ENCODE measurements at places on chromosomes 2 and 18. TPM values are rescaled to one million over a fixed set of nuclear protein-coding genes. Genes with fewer than 3 reads are reported as not detected.

The KCNG2 gene
- not detected for total RNA-seq

The KIAA2012 gene
- not detected for total RNA-seq

The LYPD1 gene
- total RNA-seq = 0.74 TPM

The FER1L5 gene
- total RNA-seq = 0.98 TPM

The FBXO41 gene
- total RNA-seq = 0.18 TPM

The LINC00305 gene
- not detected for total RNA-seq

The RUFY4 gene
- total RNA-seq = not detected

The KLHL30 gene
- 0.33 TPM for total RNA-seq

The C2orf66 gene
- not detected for total RNA-seq

The GAL3ST2 gene
- total RNA-seq = 0.25 TPM

The UGT1A4 gene
- not detected for total RNA-seq

- DNase-seq = peak; percentile 92
These were observed 4.5 kb upstream of the OSR1 start for GRCh38 chr2:19362755-19363473.

DNA sequence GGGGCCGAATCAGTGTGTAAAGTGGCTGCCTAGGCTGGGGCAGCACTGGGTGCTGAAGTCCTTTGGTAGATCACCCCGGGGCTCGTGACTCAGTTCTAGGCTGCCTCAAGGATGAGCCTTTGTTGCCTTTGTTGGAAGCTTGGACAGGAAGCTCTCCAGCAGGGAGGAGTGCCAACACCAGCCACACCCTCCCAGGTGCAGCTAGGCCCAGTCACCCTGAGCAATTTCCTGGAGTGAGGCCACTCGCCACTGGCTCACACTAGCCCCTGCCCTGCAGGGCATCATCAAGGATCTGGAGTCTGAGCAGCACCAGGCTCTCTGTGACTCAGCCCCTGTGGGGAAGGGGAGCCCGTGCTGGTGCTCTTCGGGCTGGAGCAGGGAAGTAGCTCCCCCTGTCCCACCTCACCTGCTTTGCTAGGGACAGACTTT, 6.7 kb upstream of the SDC1 start:
- peak; percentile 47 for DNase-seq

- DNase-seq = peak; percentile 47
These were observed 15.9 kb upstream of the CRIM1 start for GRCh38 chr2:36339607-36340218.

DNA sequence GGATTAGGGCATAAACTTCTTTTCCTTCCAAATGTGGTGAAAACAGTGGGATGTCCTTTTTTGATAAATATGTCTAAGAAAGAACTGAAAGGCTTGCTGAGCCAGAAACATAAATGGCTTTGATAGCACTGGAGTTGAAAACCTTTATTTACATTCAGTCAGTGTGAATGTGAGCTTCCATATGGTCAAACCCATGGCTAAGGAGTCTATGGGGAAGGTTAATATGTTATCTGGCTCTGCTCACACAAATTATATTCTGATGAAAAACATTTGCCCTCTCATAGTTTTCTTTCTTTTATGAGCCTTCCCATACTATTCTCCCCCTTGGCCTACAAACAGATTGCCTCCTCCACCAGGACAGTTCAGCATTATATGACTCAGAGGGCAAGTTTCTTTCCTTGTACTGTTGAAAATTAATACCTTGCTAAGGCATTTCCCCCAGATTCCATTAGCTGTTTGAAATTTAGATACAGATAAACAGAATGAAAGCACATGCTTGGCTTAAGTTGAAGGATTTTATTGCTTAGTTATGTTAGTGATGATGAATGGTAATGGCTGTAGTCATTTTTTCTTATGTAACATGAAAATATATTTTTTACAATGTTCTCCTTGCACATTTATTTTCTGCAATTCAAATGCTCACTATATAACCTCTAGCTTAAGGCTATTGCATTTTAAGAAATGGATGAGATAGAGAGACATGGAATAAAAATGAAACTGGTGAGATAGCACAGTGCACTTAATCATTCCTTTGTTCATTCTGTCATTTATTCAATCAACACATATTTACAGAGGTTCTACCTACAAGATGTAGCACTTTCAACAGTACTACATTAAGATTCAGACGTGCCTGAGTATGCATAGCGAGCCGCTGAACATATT, 544.1 kb downstream of the LRRTM4 start:
- no peak for DNase-seq

DNA sequence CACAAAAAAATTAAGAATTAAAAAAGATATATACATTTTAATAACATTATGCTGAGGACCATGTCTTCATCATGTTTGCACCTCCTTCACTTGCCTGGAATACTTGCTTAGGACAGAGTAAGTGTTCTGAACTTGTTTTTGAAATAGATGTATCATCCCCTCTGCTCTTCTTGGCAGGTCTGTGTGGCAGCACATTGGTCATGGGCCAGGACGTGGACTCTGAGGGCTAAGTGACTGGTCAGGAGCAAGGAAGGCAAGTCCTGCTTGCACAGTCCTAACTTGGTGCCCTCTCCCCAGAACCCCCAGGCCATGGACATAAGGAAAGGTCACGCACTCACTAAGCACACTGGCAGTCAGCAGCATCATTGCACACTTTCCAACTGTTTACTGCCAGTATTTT, 95.8 kb downstream of the PTPRM start:
- no peak for DNase-seq

GRCh38 chr18:45458033-45458432, 157.2 kb upstream of the SLC14A2 start:
- no peak for DNase-seq

GRCh38 chr18:79387615-79388014, 8.1 kb upstream of the NFATC1 start:
- no peak for DNase-seq

- no peak for DNase-seq
These were observed 37.8 kb upstream of the DNMT3A start for GRCh38 chr2:25379535-25379934.

DNA sequence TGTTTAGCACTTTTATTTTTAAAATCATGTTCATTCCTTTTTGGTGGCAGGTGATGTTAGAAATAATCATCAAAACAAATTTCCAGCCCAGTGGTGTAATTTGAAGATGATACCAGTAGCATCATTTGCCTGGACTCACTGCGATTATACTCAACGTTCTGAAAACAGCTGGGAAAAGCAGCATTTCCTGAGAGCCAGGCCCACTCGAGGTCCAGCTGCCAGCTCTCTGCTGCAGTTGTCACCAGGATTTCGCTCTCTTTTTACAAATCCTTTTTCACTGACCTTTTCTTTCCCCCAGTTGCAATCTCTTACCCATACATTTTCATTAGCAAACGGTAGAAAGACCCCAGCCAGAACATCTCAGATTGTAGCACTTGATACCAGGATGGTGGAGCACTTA, 110.6 kb upstream of the LYPD1 start:
- DNase-seq = no peak

GRCh38 chr2:110732422-110733413, at the start of gene ACOXL:
Gene ACOXL, plus strand, starts transcription at chr2:110732573. Its CDS starts 35,817 bp downstream, at chr2:110768390.
- DNase-seq = no peak

DNA sequence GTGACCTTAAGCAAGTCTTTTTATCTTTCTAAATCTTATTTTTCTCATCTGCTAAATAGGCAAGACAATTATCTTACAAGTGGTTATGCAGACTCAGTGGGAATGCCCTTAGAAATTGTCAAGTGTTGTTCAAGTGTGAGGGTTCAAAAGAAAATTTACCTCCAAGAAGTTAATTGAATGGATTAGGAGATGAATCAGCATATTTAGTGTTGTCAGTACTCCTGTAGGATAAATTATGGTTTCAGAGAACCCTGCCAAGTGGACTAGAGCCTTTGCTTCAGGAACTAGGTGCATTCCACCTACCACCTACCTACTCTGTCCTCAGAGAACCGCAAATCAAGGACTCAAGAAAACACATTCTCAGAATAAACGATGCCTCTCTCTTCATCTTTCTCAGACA, 69.8 kb upstream of the KCTD1 start:
- no peak for DNase-seq

- no peak for DNase-seq
These were observed 45.0 kb downstream of the ZBTB7C start for GRCh38 chr18:48364146-48364545.

DNA sequence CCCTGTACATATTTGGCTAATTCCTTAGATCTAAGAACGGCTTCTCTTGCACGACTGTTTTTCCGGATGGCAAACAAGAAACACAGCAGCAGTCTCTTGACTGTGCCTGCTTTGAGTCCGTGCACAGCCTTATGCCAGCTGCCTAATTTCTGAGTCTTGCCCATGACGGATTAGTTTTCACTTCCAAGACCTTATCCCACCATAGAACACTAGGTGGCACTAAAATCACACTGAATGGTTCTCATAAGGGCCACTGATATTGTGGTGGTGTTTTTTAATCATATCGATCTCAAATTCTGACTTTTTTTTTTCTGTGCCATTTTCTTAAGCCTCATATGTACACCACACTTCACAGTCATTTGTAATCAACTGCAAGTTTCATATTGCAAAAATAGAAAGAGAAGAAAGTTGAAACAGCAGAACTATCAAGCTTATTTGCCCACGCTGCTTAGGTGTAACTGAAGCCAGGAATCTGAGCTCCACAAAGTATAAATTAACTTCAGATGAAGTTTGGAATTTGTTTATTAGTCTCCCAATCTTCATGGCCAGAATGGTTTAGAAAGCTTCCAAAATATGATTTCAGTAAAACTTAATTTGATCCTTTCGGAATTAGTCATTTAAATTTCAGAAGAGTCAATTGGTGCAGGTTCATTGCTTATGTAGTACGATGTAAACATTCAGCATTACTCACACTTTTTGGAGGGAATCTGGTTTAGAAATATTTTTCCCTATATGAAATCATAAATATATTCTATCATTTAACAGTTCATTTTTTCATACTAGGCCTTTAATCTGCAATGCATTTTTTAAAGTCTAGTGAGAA, 45.5 kb upstream of the SCN7A start:
- DNase-seq = peak; percentile 82

GRCh38 chr2:186637497-186637800, 47.6 kb downstream of the ITGAV start:
- no peak for DNase-seq

GRCh38 chr2:222709191-222709891, 37.9 kb downstream of the MOGAT1 start:
- DNase-seq = peak; percentile 98

GRCh38 chr2:134258684-134259388, 5.0 kb downstream of the MGAT5 start:
- no peak for DNase-seq

GRCh38 chr2:171475979-171476378, 42.0 kb downstream of the DCAF17 start:
- no peak for DNase-seq

- peak; percentile 37 for DNase-seq
These were observed 24.5 kb downstream of the SLC14A1 start for GRCh38 chr18:45748501-45748900.

DNA sequence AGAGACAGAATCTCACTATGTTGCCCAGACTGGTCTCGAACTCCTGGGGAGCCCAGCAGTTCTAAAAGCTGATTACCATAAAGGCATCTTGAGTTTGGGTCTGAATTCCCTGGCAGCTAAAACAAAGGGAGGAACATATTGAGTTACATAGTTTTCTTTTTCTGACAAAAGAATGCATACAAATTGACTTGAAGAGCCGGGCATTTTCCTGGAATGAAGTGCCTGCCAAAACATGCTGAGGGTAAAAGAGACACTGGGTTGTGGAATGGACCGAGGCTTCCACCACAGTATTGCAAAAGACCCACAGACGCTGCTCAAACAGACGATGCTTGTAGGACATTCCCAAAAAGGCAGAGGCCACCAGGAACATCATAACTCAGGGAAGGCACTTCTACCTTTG, 35.1 kb upstream of the ROCK2 start:
- peak; percentile 51 for DNase-seq

DNA sequence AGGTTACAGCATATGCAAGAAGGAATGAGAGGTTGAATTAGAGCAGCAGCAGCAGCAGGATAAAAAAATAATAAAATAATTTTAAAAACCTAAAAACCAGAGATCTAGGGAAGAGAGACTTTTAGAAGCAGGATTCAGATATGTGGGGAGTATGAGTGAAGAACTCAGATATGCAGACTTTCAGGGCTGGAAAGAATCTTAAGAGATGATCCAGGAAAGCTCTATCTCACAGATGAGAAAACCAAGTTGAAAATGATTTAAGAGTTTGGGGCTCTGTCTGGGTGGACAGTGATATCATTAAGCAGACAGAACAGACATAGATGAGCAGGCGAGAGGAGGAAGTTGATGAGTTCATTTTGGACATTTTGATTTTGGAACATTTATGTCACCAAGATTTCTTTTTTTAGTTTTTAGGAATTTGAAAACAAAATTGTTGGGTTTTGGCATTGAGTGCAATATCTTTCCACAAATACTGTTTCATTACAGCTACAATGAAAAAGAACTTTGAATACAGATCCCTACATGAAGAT, 31.8 kb downstream of the BCL2 start:
- no peak for DNase-seq

GRCh38 chr2:214244847-214245246, 166.0 kb upstream of the VWC2L start:
- peak; percentile 13 for DNase-seq

- no peak for DNase-seq
These were observed 14.5 kb downstream of the ATG16L1 start for GRCh38 chr2:233265899-233266431.

GRCh38 chr2:233119806-233120205, 59.7 kb downstream of the INPP5D start:
- DNase-seq = no peak

GRCh38 chr2:219509780-219510511, 4.3 kb upstream of the ASIC4 start:
- DNase-seq = peak; percentile 52

GRCh38 chr2:237860273-237860935, 981 bp downstream of the RAMP1 start:
- DNase-seq = no peak

DNA sequence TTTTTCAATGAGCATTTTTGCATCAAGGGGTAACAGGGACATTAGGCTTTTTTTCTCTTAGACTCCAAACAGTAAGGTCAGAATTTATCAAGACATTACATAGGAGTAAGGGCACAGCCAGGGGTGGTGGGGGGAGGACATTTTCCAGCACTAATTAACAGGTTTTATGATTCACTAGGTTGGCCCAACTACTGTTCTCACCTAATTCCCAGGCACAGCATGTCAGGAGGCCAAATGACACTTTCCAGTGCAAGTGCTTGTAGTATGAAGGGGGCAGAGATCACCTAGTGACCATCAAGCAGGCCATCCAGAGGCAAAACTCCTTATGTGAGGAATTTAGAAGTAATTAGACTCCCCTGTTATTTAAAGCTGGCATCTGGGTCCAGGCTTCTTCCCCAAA, 3.9 kb upstream of the MBD2 start:
- no peak for DNase-seq

DNA sequence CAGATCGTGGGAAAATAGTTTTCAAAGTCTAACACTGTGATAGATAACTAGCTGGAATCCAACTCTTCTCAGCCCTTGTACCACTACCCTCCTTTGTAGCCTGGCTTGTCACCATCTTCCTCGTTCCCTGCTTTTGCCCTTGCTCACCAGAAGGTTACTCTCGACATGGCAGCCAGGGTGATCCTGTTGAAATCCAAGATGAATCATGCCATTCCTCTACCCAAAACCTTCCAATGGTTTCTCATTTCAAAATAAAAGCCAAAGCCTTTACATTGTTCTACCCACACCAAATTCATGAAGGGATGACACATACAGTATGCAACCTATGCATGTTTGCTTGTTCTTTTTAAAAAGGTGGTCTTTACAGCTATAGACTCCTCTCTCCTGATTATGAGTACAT, 45.7 kb downstream of the STAT4 start:
- peak; percentile 24 for DNase-seq

All from fibroblast of the aortic adventitia (primary cell).